Stimulated activated CD8-positive, alpha-beta memory T cell treated with anti-CD3 and anti-CD28 coated beads, Interleukin-4, amount 100 ng/mL, for 1 hour (primary cell): ENCODE measurements at places on chromosomes 7 and 10.

GRCh38 chr10:75283671-75284470, 48.1 kb upstream of the COMTD1 start:
- DNase-seq: no peak

- DNase-seq: peak; percentile 49
Measured at GRCh38 chr10:72086466-72087391, 1.6 kb downstream of the SPOCK2 start.

DNA sequence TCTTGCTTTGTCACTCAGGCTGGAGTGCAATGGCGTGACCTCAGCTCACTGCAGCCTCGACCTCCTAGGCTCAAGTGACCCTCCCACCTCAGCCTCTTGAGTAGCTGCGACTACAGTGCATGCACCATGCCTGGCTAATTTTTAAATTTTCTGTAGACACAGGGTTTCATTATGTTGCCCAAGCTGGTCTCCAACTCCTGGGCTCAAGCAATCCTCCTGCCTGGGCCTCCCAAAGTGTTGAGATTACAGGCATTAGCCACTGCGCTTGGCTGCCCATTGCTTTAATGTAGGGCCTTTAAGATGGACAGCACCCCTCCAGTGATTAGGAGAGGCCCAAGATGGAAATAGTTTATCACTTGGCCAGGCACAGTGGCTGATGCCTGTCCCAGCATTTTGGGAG, 39.4 kb downstream of the NIPSNAP2 start:
- no peak for DNase-seq

DNA sequence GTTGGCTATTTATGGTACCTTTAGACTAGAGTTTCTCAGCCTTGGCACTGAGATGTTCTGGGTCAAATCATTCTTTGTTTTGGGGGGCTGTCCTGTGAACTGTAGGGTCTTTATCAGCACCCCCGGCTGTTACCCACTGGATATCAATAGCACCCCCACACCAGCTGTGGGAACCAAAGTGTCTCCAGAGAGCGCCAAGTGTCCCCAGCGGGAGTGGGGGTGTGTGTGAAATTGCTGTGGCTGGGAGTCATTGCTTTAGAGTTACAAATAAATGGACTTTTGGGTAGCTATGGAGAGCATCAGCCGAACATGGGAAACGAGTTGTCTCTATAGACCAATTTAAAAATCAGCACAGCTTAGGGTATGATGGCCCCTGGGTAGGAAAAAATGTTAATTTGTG, 111.3 kb upstream of the C1QL3 start:
- DNase-seq: no peak

DNA sequence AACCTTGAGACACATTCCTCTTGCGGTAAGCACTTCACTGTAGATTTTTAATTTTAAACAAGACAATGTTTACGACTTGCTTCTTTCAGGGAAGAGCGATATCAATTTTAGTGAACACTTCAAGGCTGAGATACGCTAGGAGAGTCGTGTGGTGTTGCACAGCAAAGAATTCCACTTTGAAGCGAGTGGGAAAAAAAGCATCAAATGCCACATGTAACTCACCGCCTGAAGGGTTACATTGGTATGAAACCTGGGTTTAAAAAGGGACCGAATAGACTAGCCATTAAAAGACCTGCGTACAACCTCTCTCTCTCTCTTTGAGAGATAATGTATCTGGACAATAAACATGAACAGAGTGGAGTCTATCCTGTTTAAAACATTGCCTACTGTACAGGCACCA, 68.8 kb upstream of the ATRNL1 start:
- no peak for DNase-seq

- no peak for DNase-seq
Measured at GRCh38 chr7:32026083-32026425, 44.2 kb downstream of the PDE1C start.

GRCh38 chr7:22066522-22066921, 120.8 kb upstream of the CDCA7L start:
- no peak for DNase-seq

- no peak for DNase-seq
Measured at GRCh38 chr10:17240616-17241015, 12.6 kb downstream of the VIM start.

DNA sequence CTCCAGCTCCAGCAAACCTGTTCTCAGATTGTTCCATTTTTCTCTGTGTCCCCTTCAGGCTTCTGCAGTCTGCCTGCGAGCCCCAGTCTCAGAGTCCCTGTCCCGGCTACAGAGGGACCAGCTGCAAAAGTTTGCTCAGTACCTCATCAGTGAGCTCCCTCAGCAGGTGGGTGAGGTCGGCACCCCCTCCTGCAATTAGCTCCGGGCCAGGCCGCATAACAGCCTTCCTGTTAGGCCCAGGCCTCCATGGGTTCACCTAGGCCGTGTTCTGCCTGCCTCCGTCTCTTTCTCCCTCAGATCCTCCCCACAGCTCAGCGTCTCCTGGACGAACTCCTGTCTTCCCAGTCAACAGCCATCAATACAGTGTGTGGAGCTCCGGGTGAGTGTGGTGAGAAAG, 4.3 kb downstream of the ZSWIM8 start:
- DNase-seq: no peak

DNA sequence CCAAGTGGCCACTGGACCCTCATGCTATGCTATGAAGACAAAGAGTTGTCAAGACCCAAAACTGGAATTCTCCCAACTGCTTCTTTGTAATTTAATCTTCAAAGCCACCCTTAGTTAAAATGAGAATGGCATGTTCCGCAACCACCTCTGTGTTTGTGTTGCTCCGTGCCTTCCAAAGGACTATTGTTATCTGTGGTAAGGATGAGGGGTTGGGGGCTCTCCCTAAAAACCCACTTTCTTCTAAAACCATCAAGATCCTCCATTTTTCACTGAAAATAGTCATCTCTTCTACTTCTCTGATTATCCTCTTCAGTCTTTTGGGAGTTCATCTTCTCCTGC, 222.1 kb upstream of the AOAH start:
- no peak for DNase-seq
